ENCODE measurements at places on chromosomes 3 and 15.

GRCh38 chr15:97200161-97200560 lies 760.3 kb upstream of the ARRDC4 start:
- DNase-seq: no peak

- no peak for DNase-seq
These were observed 4.9 kb upstream of the MST1R start for GRCh38 chr3:49908373-49909199.

DNA sequence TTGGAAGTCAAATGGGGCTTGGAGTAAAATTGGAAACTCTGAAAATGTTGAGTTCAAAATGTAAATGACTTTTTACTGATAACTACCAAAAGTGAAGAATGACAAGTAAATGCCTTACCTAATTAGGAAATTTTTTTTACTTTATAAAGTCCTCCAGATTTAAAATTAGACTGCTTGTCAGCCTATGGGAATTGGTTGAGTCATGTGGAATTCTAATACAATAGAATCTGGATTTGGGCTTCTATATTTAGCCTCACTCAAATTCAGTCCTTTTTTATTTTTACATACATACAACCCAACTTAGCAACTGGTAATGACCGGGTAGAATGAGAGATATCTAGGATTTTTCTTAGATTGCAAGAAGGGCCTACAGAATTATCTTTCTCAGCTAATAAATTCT lies 158.9 kb upstream of the CADPS start:
- no peak for DNase-seq

DNA sequence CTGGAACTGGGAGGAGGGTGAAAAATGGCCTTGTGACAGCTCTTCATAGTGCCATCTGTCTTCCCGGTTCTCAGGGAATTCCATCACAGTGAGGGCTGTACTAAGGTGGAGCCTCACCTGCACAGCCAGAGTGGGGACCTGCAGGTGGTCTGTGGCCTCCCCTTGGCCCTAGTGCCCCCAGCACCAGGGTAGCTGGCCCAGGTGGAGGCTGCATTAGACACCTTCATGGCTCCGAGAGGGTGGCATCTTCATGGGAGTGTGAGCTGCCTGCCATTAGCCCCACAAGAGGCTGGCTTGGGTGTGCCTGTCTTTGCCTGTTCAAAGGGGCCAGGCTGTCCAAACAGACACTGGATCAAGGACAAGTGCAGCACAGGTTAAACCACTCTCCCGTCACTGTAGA lies 95.5 kb upstream of the PRR23E start:
- DNase-seq: no peak

- DNase-seq: no peak
These were observed 484.6 kb downstream of the ROBO2 start for GRCh38 chr3:77524463-77524862.

DNA sequence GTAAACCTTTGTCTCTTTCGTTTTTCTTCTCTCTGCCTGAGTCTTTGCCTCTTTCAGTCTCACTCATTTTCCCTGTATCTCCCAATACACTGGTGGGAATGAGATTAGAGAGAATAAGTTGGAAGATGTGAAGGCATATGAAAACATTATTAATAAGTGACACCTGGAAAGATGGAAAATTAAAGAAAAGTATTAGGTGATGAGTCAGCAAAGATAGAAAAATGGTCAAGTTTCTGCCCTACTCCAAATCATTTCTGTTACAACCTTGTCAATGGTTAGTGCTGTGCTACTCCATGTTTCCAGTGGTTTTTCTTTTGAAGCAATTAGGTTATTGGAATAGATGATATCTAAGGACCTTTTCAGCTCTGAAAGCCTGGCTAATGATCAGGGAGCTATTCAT lies 252.8 kb downstream of the LSAMP start:
- DNase-seq: no peak

DNA sequence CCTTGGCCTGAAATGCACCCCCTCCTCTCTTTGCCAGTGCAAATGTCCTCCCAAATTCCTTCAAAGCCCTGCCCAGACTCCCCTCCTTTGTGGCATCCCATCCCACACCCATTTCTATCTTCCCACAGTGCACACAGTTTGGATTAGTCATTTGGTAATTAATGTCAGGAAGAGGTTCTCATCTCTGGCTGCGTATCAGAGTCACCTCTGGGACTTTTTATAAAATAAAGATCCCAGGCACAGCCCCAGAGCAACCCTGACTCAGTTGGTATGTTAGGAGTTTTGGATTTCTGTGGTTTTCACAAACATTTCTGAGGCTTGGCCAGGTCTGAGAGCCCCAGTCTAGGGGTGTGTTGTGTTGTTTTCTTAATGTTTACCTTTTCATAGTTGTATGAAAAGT lies 41.6 kb downstream of the C3orf20 start:
- DNase-seq: no peak

DNA sequence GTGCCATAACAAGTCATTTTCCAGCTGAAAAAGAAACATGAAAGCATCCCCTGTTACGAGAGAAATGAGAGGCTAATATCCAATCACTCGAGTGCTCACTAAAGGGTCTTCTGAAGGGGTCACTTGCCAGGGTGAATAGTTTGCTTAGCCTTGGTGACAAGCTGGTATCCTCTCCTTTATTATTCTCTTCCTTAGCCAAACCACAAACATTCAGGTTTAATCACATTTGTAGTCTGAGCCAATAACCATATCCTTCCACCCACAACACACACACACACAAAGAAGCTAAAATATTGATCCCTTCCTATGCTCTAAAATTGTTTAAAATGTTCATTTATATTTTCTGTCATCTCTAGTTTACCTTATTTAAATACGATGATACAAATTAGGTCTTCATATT lies 240.5 kb upstream of the TMCO5A start:
- no peak for DNase-seq

- peak; percentile 36 for DNase-seq
These were observed 63.9 kb downstream of the TRPC1 start for GRCh38 chr3:142787719-142788118.

GRCh38 chr3:39021465-39022285 lies 30.1 kb downstream of the SCN11A start:
- no peak for DNase-seq

DNA sequence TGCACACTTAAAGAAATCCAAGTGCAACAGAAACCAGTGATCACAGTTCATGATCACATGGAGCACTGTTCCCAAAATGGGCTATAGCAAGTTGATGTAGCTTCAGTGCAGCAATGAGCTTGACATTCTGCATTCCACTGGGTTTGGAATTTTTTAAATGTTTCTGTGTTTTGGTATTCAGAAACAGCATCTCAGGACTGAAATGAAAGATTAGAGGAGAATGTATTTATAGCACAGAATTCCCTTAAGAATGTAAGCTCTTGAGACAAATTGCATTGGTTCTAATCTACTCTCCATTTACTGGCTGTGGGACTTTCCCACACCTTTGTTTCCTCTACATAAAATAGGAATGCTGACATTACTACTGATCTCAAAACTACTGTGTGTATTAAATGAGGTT lies 162.7 kb downstream of the FGF12 start:
- DNase-seq: no peak

- DNase-seq: no peak
These were observed 31.5 kb upstream of the FAM81A start for GRCh38 chr15:59406446-59406845.
